ENCODE measurements at places on chromosomes 3 and 15.
A peak's percentile ranks its signal among the peaks of the same experiment; 100 is the strongest.

- no peak for DNase-seq
Observed at GRCh38 chr15:60695713-60696522, 217.0 kb upstream of the ICE2 start.

GRCh38 chr15:67108122-67108961, 42.9 kb downstream of the SMAD3 start:
- DNase-seq, result no peak

DNA sequence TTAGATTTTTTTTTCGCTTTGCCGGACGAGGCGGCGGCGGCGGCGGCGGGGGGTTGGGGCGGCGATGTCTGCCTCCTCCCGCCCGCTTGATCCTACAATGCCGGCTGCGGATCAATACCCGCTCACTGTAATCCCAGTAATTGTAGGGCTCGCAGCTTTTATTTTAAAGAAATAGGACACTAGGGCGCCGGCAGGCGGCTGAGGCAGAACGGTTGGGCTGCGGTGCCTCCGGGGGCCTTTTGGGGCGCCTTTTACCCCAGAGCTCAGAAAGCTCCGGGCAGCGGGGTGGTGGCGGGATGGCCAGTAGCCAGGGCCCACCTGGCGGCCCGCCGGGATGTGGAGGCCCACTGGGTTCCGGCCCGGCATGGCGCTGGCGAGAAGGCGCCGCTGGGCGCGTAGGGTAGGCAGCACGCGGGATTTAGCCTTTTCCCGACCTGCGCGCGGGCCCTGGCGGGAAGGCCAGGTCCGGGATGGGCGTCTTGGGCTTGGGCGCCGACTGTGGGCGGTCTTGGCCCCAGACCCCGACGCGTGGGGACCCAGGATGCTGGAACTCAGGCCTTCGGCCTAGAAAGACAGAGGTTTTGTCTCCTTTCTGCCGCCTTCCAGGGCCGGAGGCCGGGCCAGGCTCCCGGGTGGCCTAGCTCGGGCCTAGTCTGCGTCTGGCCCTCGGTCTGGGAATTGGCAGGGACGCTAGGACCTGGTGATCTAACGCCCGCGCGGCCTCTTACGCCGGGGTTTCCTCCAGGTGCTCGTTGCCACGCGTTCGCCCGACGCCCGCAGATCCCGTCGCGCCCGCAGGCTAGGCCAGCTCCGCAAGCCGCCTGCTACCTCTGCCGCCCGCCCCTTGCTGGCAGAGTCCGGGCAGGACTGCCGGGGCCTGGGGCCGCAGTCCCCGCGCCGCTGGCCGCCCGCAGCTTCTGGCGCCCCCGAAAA, 15.5 kb upstream of the ONECUT1 start:
- no peak for DNase-seq

DNA sequence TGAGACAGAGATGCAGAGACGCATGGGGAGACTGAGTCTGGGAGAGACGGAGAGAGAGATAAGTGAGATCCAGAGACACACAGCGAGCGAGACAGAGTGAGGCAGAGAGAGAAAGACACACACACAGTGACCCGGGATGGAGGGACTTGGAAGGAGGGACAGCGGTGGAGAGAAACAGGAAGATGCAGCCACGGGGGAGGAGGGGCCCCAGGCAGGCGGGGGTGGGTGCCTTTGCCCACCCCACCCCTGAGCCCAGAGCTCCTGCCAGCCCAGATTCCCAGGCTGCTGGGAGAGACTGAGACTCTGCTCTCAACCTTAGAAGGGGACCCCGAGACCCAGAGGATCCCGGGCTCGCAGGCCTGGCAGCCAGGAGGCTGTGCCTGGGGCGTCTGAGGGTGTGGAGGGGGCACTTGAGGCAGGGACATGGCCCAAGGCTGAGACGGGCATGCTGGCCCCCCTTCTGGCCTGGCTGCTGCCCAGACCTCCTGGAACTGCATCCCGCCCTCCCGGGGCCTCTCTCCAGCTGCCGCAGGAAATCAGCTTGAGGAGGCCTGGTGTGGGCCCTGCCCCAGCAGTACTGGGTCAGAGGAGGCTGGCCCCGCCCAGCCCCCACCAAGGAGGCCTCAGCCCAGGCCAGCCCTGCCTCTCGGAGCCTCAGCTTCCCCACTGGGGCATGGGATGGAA, 18.1 kb downstream of the H1-8 start:
- DNase-seq, result no peak

DNA sequence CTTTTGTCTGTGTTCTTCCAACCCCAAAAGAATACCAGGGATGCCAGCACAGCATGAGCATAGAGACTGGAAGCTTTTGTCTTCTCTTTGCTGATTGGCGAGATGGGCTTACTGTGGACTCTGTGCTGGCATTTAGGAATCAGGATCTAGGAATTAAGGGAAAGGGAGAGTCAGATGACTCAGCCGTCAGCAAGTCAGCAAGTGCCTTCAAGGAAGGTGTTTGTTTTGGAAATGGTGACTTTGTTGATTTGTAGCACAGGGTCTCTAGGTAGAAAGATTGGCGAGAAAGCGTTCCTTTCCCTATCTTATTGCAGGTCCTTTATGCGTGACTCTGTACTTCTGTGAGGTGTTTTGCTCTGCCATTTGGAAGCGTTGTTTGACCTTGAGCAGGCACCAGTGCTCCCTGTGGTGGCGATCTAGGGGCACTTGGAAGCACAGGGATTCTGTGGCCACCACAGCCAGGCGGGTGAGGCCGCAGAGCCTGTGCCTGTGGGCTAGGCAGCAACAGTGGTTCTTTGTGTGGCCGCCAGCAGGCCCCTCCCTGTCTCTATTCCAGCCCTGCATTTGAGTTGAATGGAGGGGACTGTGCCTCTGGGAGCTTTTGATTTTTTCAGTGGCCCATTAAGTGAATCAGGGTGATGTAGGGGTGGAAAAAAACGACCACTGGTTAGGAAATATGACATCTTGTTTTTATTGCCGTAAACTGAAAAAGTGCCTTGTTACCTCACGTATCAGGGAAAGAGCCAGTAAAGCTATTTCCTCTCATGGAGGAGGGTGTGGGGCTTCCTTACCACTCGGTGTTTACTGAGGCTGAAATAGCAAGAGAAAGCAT, 19.0 kb downstream of the FAN1 start:
- peak; percentile 6 for DNase-seq

GRCh38 chr15:31338879-31339557, 12.4 kb downstream of the KLF13 start:
- no peak for DNase-seq

DNA sequence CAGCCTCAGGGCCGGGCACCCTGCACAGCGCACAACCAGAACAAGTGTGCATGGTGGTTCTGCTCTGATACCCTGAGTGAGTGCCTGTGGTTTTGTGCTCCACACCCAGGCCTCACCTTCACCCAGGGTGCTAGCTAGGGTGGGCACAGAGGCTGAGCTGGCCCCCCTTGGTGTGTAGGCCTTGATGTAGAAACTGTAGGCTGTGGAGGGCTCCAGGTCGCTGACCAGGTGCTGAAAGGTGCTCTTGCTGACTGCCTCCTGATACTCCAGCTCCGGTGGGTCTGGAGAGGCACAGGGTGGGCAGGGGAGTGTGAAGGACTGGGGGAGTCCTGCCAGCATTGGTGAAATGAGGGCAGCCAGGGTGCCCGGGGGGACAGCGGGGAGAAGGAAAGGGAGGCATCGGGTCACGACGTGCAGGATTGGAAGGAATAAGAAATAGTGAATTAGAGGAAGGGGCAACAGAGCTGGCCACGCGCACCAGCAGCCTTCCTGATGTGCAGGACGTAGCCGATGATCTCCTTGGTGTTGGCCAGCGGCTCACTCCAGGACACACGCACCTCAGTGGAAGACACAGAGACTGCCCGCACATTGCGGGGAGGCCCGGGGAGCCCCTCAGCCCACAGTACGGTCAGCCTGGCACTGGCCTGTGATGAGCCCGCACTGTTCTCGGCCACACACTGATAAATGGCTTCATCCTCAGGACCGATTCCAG, 26.6 kb downstream of the RNU5B-1 start:
- DNase-seq, result no peak

GRCh38 chr3:64530434-64531049, 157.3 kb downstream of the ADAMTS9 start:
- DNase-seq, result peak; percentile 21

- DNase-seq, result no peak
Observed at GRCh38 chr15:47394286-47394809, 323.0 kb upstream of the SEMA6D start.

GRCh38 chr15:59598461-59598860, 13.1 kb upstream of the GCNT3 start:
- no peak for DNase-seq

DNA sequence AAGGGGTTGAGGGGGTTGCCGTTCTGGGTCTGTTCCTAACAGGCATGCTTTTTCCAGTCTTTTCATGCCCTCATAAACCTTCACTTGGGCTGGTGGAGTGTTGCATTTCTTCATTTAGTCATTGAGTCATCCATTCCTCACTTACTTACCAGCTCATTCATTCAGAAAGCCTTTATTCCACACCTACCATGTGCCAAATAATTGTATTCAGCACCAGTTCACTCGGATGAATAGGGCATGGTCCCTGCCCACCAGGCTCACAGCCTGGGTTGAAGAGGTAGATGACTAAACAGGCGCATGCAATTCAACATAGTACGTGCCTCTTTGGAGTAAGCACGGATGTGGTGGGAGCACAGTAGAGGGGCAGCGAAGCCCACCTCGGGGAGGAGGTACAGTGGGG, 35.1 kb upstream of the THSD4 start:
- no peak for DNase-seq

- no peak for DNase-seq
Observed at GRCh38 chr3:69385723-69386555, at the start of gene FRMD4B. TSS of gene FRMD4B (minus strand) at chr3:69386088. CDS start at chr3:69385989, 99 bp downstream.

DNA sequence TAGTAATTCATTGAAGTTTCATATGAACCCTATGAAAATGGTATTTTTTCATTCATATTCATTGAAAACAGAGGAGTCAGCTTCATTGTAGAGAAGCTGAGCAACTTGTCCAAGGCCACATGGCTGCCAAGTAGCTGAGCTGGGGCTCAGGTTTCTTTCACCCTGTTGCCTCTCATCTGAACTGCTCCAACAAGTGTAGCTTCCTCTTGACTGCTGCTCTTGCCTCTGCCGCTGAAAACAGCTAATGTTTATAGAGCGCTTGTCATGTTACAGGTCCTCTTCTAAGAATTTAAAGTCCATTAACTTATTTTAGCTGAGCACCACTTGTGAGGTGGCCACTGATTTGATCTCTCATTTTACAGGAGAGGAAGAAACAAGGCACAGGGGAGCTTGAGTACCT, 81.1 kb downstream of the PDCD6IP start:
- no peak for DNase-seq

DNA sequence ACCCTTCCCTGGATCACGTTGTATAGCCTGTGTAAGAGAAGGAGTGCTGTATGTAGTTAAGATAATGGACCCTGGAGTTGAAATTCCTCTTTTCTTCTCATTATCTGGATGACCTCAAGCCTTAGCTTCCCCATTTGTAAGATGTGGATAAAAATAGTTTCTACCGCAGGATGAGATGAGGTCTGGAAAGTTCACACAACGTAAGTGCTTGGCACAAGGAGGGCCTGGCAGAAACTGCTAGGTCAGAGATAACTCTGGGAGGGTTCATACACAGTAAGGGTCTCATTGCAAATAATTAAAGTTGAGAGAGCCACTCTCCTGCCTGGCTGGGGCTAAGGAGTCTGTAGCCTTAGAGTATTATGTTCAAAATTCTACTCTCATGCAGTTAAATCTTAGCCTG, 214.4 kb downstream of the LRTM1 start:
- DNase-seq, result no peak

- no peak for DNase-seq
Observed at GRCh38 chr3:72682936-72683452, 165.3 kb downstream of the SHQ1 start.

- no peak for DNase-seq
Observed at GRCh38 chr3:12154151-12154550, 4.6 kb downstream of the TIMP4 start.

DNA sequence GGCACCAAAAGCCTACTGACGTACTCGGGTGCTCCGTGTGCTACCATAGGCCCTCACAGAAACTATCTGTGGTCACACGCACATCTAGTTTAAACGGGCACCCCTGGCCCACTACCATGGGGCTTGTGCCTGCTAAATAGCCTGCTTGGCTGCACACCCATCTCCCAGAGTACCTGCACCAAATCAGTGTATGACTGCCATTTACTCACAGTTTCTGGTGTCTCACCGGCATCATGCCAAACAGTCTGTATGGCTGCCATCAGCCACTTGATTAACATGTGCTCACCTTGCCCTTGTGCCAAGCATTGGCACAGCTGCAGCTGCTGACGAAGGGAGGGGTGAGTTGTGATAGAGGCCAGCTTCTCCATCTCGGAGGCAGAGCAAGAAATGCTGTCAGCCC, 232.7 kb downstream of the IGSF11 start:
- no peak for DNase-seq

DNA sequence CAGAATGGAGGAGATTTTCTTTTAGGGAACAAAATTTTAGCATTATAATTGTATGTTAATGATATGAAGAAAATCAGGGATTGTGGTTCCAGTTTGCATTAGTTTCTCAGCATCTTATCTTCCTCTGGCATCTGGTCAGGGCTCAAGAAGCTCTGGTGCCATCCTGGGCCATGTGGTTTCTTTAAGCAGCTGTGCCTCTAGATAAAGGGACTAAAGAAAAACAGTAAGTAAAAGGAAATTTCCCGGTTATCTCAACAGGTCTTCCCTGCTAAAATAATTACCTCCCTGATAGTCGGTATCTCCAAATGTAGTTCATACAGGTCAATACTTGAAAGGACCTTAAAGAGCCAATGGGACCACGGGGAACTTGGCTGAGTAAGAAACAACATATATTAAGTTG, 375.1 kb upstream of the RBMS3 start:
- DNase-seq, result no peak

DNA sequence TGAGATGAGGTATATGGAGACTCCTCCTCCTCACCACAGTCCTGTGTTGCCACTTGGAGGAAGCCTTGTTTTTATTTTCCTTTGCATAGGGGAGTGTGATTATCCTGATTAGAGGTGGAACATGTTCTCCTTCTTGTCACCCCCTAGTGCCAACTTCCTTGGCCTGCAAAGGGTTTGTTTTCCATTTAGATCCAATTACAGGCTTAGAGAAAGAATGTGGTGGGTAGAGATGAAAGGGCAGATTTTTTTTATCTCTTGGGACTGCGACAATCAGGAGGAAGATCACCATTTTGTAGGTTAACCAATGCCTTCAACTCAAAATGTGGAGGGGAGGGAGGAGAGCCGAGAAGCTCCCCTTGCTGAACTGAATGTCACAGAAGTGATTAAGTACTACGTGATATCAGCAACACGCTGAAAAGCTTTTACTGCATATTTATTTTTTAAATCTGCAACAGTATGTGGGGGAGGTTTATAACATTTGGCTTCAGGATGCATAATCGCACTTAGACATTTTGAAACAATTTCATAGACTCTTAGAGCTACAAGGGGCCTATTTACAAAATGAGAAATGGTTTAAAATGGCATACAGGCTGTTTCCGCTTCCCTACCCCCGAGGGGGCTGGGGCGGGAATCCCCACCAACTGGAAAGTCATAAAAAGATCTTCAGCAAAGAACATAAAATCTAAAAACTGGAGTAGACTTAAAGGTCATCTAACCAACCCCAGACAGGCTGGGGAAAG, 2.4 kb downstream of the LMCD1 start:
- no peak for DNase-seq

- no peak for DNase-seq
Observed at GRCh38 chr3:66747696-66748095, 246.9 kb upstream of the LRIG1 start.

Data from HCT116 (cell line).